Testis (tissue), 5 donors: ENCODE measurements at places on chromosomes 1 and 21.

GRCh38 chr1:39905172-39905571 lies 3.5 kb upstream of the MYCL start:
- no peak for DNase-seq

DNA sequence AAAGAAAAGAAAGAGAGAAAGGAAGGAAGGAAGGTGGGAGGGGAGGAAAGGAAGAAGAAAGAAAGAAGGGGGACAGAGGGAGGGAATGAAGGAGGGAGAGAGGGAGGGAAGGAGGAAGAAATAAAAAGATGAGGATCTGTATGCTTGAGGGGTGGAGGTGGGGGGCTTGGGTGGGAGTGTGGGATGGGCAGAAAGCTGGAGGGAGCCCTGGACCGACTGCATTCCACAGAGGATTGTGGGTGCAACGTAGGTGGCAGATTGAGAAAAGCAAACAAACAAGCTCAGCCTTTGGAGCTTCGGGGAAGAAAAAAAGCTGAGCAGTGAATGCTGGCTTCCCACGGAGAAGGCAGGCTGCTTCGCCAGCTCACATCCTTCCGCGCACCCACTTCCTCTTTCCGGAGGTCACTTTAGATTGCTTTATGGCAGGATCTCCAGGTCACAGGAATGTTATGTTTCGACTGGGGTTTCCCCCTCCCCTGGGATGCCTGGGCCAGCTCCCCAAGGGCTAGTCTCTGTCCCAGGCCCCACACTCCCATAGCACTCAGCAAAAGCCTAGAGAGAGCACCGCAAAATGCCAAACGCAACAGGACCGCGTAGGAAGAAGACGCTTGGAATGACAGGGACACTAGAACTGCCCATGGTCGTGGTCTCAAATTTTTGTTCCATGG lies 20.7 kb upstream of the LGALS8 start:
- peak; percentile 46 for DNase-seq

- DNase-seq = peak; percentile 65
Measured at GRCh38 chr1:3543076-3544039, 68.0 kb downstream of the MEGF6 start.

DNA sequence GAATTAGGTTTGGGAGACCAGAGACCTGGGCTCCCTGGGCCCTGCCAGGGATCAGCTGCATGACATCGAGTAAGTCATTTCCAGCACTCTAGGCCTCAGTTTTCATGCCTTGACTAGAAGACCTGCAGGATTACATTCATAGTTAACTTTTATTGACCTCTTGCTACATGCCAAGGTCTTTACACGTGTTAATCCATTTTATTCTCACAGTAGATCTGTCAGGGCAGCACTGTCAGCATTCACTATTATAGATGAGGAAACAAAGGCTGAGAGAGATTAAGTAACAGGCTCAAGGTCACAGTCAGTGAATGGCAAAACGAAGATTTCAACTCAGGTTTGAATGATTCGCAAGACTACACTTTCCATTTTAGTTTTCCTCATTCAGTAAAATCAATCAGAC lies 37.0 kb downstream of the PGM1 start:
- no peak for DNase-seq

- DNase-seq = no peak
Measured at GRCh38 chr1:8687538-8687937, 129.9 kb downstream of the RERE start.

- DNase-seq = no peak
Measured at GRCh38 chr1:40762144-40762923, 21.3 kb upstream of the KCNQ4 start.

DNA sequence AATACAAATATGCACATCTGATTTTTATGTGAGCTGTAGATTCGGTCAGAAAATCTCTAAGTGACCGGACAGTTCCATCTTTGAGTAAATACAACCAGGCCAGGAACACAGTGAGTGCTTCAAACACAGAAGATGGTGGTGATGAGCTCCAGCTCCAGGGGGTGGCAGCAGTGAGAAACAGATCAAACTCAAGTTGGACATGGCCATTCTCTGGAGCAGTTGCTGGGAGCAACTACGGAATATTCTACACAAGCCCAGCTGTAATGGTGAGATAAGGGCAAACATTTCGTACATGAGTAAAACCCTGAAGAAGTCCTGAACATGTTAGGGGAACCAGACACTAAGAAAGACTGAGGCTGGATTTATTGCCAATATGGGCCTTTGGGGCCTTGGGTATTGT lies 100.7 kb downstream of the BARHL2 start:
- DNase-seq = peak; percentile 48

DNA sequence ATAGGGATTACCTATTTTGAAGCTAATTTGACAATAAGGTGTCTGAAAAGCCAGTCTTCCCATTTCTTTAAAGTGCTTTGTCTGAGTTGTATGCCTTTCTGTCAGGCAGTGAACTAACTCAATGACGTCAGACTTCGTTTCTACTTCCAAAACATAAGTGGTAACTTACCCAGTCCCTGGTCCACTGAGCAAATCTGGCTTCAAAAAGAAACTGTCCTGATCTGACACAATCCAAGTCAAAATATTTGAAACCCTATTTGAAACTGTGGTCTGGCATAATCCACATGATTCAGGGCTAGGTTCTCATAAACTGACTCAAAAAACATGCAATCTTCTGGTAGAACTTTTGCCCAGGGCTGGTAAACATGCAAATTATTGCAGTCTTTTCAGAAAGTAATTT lies 34.0 kb downstream of the DIRAS3 start:
- DNase-seq = no peak
